Dermis blood vessel endothelial cell (primary cell): ENCODE measurements at places on chromosomes 12 and 14. TPM values are rescaled to one million over a fixed set of nuclear protein-coding genes. Genes with fewer than 3 reads are reported as not detected.

PTHLH gene
- total RNA-seq: not detected in 2 replicates

- peak; percentile 62 for DNase-seq
These were observed 14.2 kb downstream of the SEL1L start for GRCh38 chr14:81519200-81520011.

HELB gene
- 4.1 and 4.4 TPM in 2 replicates for total RNA-seq

NRL gene
- total RNA-seq: 0.88 and 2.6 TPM in 2 replicates

DNA sequence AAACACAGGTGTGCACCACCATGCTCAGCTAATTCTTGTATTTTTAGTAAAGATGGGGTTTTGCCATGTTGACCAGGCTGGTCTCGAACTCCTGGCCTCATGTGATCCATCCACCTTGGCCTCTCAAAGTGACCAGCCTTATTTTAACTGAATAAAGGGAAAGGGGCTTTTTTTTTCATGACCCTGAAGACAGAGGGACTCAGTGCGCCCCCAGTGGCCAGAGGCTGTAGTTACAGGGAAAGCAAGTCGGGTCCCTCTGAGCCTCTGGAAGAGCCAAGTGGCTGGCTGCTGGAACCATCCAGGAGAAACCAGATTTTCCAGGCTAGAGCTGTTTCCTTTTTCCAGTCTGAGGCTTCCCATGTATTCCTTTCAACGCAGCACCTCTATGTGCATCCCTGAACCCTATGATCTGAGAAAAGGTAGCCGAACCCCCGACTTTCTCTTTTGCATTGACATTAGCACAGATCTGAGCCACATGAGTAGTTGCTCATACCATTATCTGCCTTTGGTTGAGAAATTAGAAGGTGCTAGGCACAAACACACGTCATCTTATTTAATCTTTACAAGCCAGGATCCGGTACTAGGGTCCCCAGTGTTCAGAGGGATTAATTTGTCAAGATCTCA, 342.7 kb downstream of the CACNA1C start:
- DNase-seq: peak; percentile 65

- DNase-seq: no peak
These were observed 582.6 kb downstream of the ALG10 start for GRCh38 chr12:34604631-34605509.

DNA sequence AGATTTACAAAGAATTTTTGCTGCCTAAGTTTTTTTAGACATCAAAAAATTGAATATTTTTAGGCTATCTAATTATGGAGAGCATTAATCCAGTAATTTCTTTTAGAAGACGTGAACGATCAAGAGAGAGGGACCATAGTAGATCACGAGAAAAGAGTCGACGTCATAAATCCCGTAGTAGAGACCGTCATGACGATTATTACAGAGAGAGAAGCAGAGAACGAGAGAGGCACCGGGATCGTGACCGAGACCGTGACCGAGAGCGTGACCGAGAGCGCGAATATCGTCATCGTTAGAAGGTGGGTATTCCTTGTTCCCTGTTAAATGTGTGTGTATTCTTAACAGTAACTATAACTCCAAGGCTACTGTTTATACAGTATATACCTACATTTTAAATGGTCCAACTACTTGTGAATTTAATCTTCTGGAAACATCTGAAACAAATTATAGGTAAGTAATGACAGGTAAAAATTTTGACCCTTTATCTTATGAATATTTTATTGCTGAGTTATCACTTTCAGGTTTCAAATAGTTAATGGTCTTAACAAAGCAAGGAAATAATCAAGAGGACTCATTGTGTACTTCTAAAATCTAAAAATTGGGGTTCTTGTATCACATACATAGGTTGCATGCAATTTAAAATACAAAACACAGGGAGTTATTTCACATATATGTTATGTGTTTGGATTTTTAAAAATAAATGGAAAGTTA, 23.1 kb downstream of the CPSF6 start:
- no peak for DNase-seq

E2F7 gene
- total RNA-seq: 7.3 and 13.4 TPM in 2 replicates

- DNase-seq: no peak
These were observed 113.1 kb upstream of the OVCH1 start for GRCh38 chr12:29610473-29611170.

CDH24 gene
- 7.5 and 16.3 TPM in 2 replicates for total RNA-seq

GRCh38 chr14:49853572-49854375, 1.2 kb upstream of the NEMF start:
- peak; percentile 92 for DNase-seq

DNA sequence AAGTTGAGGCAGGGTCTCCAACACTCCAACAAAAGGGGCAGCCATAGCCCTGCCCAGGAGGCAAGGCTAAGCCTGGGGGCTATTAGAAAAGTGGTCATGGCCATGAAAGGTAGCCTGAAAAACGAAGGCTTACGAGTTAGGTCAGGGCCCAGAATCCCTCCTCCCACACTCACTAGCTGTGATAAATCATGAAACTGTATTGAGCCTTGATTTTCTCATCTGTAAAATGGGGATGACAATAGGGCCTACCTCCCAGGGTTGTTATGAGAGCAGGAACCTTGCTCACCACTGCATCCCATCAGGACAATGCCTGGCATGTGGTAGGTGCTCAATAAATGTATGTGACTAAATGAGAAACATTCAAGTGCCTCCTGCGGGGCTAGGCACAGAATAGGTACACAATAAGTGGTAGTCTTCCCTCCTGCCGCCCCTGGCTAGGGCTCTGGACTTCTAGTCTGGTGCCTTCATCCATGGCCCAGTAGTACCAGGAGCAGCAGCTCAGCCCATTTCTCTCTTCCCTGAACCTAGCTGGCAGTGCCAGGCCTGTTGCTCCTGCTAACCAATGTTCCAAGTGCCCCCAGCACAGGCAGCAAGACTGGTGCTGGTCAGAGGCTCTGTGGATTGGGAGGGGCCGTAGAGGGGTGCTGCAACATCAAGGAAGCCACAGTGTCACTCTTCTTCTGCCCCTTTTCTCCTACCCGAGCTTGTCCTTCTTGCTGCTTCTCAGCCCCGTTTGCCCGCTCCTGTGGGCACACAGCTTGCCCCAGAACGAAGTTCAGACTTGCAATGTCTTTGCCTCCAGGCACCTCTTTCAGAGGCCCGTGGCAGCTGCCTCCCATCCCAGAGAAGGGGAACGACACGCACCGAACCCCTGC, 7.8 kb downstream of the PGF start:
- DNase-seq: no peak

- DNase-seq: no peak
These were observed 49.9 kb upstream of the FOXN3 start for GRCh38 chr14:89466944-89467343.

KCNMB4 gene
- total RNA-seq: 0.34 and 0.42 TPM in 2 replicates

- no peak for DNase-seq
These were observed 4.0 kb upstream of the YEATS4 start for GRCh38 chr12:69355363-69356028.

DNA sequence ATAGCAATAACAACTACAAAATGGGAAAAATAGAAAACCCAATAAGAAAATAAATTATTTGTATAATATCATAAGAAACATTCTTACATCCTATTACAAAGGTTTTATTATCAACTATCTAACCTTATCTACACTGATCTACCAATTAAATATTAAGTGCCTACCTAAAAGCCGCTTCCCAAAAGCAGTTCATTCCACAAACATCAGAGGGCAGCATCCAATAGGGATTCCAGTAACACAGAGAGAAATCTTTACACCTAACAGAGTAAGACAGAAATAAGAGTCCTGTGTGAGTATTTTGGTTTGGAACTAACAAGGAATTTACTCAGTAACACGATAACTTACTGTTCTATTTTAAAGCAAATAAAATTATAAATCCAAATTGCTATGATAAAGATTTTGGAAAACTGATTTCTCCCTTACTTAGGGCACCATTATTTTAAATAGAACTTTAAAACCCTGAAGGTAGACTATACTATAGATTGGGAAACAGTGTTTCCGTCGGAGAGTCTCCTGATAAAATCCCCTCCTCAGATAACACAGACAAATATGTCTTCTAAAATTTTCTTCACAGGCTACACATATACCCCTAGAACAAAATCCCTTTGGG, 15.0 kb downstream of the GXYLT1 start:
- DNase-seq: peak; percentile 88

DNA sequence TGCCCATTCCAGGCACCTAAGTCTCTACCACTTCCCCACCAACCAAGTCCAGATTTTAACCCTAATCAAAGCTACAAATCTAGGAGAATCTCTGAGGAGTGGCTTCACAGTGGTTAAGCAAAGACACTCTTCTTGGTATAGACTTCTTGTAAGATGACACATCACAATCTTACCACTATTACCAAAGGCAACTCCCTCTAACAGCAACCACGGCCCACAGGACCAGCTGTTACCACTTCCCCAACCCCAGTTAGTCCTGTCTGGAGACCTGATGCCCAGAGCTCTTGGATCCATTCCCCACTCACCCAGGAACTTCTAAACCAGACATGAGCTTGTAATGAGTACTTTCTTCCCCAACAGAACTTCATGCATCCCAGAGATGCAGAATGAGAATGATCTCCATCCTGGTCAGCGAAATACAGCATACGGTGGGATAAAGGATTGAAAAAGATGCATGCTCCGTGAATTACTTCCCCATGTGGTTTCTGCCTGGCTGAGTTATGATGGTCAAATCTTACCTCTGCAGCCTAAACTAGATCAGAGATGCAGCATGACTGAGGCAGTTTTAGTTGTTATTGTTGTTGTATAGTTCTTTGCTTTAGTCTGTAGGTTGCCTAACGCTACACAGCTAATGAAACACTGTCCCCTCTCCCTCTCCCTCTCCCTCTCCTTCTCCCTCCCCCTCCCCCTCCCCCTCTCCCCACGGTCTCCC, 87.7 kb upstream of the FOXN3 start:
- no peak for DNase-seq

SIX6 gene
- total RNA-seq: not detected in 2 replicates

DNA sequence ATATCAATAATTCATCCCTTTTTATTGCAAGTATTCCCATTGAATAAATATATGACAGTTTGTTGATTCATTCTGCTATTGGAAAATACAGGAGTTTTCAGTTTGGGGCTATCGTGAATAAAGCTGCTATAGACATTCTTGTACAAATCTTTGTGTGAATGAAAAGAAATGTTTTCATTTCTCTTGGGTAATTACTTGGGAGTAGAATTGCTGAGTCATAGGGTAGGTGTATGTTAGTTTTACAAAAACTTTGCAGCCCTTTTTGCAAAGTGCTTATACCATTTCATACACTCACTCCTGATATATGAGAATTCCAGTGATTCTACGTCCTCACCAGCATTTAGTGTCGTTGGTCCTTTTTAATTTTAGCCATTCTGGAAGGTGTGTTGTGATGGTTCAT, 6.9 kb upstream of the PTCSC3 start:
- DNase-seq: no peak

GRCh38 chr12:92186038-92186470, 40.4 kb upstream of the BTG1 start:
- no peak for DNase-seq

DNA sequence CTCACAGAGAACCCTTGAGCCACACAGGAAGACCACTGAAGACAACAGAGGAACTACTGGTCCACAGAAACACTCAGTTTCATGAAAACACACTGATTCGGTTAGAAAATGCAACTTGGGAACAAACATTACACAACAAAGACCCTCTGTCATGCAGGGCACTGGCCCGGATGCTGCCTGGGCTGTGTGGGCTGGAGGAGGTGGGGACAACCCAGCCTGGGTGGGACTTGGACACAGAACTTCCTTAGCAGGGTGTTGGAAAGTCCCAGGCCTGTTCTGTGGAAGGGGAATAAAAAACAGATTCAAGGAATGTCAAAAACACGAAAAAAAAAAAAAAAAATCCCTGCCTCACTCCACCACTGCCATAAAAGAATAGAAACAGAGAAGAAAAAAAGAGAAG, 181.0 kb downstream of the MON2 start:
- DNase-seq: no peak

DNA sequence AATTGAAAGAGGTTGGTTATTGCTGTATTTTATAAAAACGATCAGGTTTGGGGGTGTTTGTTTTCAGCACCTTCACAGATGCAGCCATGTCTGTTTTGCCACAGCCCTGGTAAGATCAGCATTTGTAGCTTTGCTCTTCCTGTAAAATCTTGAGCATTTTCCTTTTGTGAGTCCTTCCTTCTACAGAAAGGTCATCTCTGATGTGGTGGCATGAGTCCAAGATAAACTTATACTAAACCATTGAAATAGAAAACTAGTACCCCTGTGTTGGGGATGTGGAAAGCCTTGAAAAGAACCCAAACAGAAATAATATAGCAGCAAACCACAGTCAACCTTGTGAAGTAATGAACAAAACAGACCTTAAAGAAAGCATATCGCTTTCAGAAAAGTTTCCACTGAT, 85.5 kb downstream of the TGFB3 start:
- peak; percentile 62 for DNase-seq

GPRC5D gene
- total RNA-seq: 0.17 TPM in 1 of 2 replicates, not detected in the other

GRCh38 chr12:12158858-12159257, 88.1 kb downstream of the BCL2L14 start:
- no peak for DNase-seq

DNA sequence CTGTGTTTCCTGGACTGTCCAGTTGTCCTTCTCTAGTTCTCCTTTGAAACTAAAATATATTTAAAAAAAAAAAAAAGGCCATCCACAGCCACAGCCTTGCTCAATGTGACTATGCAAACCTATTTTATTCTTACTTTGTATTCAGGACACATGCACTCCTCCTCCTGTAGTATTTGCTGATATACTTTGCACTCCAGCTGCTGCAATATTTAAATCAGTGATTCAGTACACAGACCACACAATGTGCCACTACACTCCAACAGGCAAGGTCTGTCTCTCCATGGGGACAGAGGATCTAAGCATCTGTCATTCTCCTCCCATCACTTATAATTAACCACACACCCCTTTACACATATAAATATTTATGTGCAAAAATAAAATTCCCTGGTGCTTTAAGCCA, 40.2 kb upstream of the CCDC196 start:
- no peak for DNase-seq

DNA sequence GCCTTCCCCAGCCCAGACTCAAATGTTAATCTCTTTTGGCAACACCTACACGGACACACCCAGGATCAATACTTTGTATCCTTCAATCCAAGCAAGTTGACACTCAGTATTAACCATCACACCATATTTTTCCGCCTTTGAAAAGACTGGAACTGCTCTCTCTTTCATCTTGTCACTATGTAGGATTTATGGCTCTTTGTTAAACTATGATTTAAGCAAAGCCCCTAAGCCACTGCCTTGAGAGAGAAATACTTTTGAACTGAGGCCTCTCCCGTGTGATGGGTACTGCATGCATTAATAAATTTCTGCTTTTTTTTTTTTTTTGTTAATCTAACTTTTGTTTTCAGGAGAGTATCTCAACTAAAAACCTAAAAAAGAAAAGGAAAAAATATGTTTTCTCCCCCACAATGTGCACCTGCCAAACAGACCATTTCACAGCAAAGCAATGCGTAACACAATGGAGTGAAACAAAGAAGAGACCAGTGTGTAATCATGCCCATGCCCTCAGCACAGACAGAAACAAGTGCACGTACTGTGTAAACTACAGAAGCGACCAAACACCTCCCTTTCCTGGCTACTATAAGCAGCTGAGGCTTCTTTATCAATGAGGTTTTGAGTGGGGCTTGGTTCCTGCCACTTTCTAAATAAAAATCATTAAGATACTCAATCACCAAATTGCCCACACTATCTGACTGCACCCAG, 28.3 kb upstream of the ETFBKMT start:
- DNase-seq: no peak

SLC2A14 gene
- total RNA-seq: not detected in 2 replicates

- no peak for DNase-seq
These were observed 331.2 kb upstream of the FBXO33 start for GRCh38 chr14:39763402-39763890.
